ENCODE measurements at places on chromosomes 2 and 18.

- peaks cover 5% of the 10 kb centered on the region for H3K4me1 ChIP-seq
- no peaks in the 10 kb centered on the region for H3K27me3 ChIP-seq
- no peak for DNase-seq
- H3K36me3 ChIP-seq, result no peaks in the 10 kb centered on the region
Measured at GRCh38 chr2:159902722-159903121, 104.7 kb upstream of the CD302 start.

- no peak overlapping the region for H3K4me3 ChIP-seq
- H3K27ac ChIP-seq, result no peak overlapping the region
- no peaks in the 10 kb centered on the region for H3K36me3 ChIP-seq
- DNase-seq, result no peak
- no peaks in the 10 kb centered on the region for H3K27me3 ChIP-seq
Measured at GRCh38 chr2:67416136-67416535, 19.0 kb downstream of the ETAA1 start.

- DNase-seq, result no peak
- no peaks in the 10 kb centered on the region for H3K4me1 ChIP-seq
- no peak overlapping the region for H3K4me3 ChIP-seq
- H3K27ac ChIP-seq, result no peak overlapping the region
- H3K27me3 ChIP-seq, result no peaks in the 10 kb centered on the region
- H3K36me3 ChIP-seq, result no peaks in the 10 kb centered on the region
Measured at GRCh38 chr18:50099725-50100407, 95.1 kb downstream of the MYO5B start.

- no peaks in the 10 kb centered on the region for H3K27me3 ChIP-seq
- DNase-seq, result no peak
- H3K4me1 ChIP-seq, result no peaks in the 10 kb centered on the region
Measured at GRCh38 chr18:32544088-32544487, 73.4 kb upstream of the GAREM1 start.

- H3K4me1 ChIP-seq, result no peaks in the 10 kb centered on the region
- H3K27ac ChIP-seq, result no peak overlapping the region
- H3K4me3 ChIP-seq, result no peak overlapping the region
- H3K27me3 ChIP-seq, result no peaks in the 10 kb centered on the region
- no peak for DNase-seq
Measured at GRCh38 chr18:77039196-77040130, 93.1 kb downstream of the MBP start.

DNA sequence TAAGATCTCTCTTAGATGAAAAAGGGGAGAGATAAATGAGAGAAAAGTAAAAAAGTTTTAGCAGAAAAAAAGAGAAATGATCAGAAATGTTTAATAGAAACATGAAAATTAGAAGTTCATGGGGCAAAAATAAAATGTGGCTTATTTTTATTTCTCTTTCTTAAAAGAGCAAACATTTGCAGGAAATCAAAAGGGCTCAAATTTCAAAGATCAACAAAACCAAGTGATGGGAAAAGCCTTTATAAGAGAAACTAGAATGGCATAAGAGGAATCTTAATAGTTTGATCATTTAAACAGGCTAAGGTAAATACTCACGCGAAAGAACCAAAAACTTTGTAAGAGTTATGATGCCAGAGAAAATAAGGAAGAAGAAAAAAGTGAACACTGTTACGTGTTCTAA, 23.3 kb upstream of the DAW1 start:
- no peak for DNase-seq
- no peak overlapping the region for H3K4me3 ChIP-seq
- no peak overlapping the region for H3K27ac ChIP-seq

DNA sequence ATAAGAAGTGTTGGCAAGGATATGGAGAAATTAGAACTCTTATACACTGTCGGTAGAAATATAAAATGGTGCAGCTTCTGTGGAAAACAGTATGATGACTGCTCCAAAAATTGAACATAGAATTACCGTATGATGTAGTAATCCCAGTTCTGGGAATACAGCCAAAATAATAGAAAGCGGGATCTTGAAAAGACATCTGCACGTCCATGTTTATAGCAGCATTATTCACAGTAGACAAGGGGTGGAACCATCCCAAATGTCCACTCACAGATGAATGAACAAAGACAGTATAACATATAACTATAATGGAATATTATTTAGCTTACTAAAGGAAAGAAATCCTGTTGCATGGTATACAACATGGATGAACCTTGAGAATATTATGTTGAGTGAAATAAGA, 257.7 kb downstream of the TDRD15 start:
- H3K4me1 ChIP-seq, result no peaks in the 10 kb centered on the region
- H3K27ac ChIP-seq, result no peak overlapping the region
- H3K27me3 ChIP-seq, result no peaks in the 10 kb centered on the region
- no peak overlapping the region for H3K4me3 ChIP-seq
- H3K36me3 ChIP-seq, result no peaks in the 10 kb centered on the region

- no peaks in the 10 kb centered on the region for H3K27me3 ChIP-seq
- no peak overlapping the region for H3K27ac ChIP-seq
Measured at GRCh38 chr18:52766002-52766545, 426.1 kb downstream of the DCC start.

DNA sequence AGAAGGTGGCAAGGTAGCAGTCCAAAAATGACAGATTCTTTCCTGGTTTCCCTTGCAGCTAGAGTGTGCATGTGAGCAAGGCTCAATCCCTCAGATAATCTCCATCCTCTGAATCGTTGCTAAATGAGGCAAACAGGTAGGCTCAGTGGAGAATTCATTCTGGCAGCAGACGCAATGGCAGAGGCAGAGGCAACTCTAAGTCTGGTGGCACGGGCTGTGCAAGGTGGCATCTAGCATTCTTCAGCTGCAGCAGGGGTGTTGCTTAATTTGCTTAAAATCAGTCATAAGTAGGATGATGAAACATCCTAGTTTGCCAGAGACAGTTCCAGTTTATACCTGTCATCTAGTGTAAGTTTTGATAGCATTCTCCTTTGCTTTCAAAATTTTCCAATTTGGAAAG, 391.1 kb upstream of the MEX3C start:
- DNase-seq, result no peak
- no peaks in the 10 kb centered on the region for H3K4me1 ChIP-seq
- no peak overlapping the region for H3K4me3 ChIP-seq
- H3K36me3 ChIP-seq, result no peaks in the 10 kb centered on the region
- H3K27me3 ChIP-seq, result no peaks in the 10 kb centered on the region

DNA sequence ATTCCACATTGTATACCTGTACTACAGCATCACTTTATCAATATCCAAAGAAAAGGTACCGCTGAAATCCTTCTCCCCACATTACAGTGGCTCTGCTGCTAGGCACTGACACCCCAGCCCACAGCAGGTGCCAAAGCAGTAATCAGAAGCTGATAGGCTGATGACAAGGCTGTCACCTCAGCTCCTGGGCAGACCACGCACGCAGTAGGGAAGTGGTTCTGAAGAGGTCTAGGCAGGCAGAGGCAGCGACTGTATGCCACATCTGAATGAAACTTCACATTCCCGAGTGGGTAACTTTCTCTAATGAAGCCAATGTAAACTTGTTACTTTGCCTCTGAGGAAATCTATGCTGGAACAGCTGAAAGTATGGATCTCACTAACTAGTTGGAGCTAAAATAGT, 113.0 kb downstream of the MEP1B start:
- H3K27me3 ChIP-seq, result no peaks in the 10 kb centered on the region
- no peak overlapping the region for H3K4me3 ChIP-seq

GRCh38 chr18:45666520-45666919, 51.2 kb downstream of the SLC14A2 start:
- no peaks in the 10 kb centered on the region for H3K4me1 ChIP-seq
- no peak for DNase-seq
- no peak overlapping the region for H3K4me3 ChIP-seq
- no peaks in the 10 kb centered on the region for H3K27me3 ChIP-seq

DNA sequence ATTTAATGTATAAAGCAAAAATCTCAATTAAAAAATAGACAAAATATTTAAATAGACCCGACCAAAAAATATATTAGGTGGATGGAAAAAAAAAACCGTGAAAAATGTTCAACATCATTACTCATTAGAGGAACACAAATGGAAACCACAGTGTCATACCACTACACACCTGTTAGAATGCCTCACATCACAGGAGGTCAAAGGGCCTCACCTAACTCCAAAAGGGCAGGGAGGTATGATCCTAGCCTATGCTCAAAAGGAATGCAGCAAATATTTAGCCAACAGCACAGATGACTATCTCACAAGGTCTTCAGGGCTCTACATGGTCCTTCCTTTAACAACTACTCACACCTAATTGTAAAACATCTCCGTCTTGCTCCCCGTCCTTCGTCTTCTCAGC, 185.5 kb upstream of the SETBP1 start:
- no peaks in the 10 kb centered on the region for H3K4me1 ChIP-seq
- no peak overlapping the region for H3K27ac ChIP-seq
- H3K27me3 ChIP-seq, result no peaks in the 10 kb centered on the region
- no peak overlapping the region for H3K4me3 ChIP-seq

Data from prostate gland (tissue), 2 donors.